Right cardiac atrium (tissue), 5 donors: ENCODE measurements at places on chromosomes 1 and 21. TPM values are rescaled to one million over a fixed set of nuclear protein-coding genes. Genes with fewer than 3 reads are reported as not detected.

PLPPR4 gene
- 0.28 TPM for total RNA-seq

SFN gene
- 0.24 TPM for total RNA-seq

DNA sequence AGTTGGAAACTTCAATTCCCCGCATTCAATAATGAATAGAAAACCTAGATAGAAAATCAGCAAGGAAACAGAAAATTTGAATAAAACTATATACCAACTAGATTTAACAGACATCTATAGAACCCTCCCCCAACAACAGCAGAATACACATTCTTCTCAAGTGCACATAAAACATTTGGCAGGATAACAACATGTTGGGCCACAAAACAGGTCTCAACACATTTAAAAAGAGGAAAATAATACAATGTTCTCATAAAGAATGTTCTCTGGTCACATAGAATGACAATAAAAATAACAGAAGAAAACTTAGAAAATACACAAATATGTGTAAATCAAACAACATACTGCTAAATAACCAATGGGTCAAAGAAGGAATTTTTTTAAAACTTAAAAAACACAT is 24.9 kb downstream of the ITGB3BP start:
- DNase-seq = no peak

DESI2 gene
- 25.5 TPM for total RNA-seq

DNA sequence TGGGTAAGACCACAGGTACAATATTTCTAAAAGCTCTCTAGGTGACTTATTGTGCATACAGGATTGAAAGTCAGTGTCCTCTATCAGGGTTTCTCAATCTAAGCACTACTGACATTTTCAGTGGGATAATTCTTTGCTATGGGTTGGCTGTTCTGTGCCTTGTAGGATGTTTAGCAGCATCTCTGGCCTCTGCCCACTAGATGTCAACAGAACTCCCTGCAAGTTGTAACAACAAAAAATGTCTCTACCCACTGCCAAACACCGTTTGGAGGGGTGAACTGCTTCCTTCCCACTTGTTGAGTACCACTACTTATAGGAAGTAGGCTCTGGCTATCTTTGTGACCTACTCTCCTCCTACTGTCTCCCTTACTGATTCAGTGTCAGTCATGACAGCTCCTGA is 90.1 kb upstream of the ZRANB2 start:
- DNase-seq = no peak

GRCh38 chr1:94418664-94419655 is 771 bp downstream of the ABCD3 start:
- peak; percentile 86 for DNase-seq

- DNase-seq = peak; percentile 82
Measured at GRCh38 chr1:179817789-179818188, 59.8 kb downstream of the TOR1AIP2 start.

RGS13 gene
- total RNA-seq = not detected

DNA sequence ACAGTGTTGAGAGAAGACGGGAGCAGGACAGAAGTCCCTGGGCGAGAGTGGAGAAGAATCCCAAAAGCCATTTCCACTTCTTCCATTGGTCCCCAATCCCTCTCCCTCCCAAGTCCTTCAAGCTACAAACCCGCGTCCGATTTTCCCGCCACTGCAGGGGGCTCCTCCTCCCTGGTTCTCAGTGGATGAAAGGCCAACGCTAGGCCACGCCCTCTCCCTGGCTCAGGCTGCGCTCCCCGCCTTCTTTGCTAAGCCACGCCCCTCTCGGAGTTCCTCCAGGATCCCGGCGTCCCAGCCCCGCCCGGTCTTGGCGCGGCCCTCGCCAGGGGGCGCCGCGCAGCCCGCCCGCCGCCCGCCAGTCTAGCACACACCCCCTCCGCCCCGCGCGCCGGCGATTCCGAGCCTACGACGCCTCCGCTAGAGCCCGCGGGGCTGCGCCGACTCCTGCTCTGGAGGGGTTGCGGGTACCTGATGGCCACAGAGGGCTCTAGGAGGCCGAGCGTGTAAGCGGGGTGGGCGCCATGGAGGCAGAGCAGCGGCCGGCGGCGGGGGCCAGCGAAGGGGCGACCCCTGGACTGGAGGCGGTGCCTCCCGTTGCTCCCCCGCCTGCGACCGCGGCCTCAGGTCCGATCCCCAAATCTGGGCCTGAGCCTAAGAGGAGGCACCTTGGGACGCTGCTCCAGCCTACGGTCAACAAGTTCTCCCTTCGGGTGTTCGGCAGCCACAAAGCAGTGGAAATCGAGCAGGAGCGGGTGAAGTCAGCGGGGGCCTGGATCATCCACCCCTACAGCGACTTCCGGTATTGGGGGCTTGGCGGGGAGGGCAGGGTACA is at the start of gene HCN3:
Gene HCN3 (plus strand): TSS at position 394 of the 832 bp plus-strand sequence. CDS start 128 bp downstream, at position 522.
- DNase-seq = peak; percentile 98

PARP1 gene
- 54.0 TPM for total RNA-seq

- no peak for DNase-seq
Measured at GRCh38 chr1:185345913-185346720, 29.1 kb upstream of the IVNS1ABP start.

DNA sequence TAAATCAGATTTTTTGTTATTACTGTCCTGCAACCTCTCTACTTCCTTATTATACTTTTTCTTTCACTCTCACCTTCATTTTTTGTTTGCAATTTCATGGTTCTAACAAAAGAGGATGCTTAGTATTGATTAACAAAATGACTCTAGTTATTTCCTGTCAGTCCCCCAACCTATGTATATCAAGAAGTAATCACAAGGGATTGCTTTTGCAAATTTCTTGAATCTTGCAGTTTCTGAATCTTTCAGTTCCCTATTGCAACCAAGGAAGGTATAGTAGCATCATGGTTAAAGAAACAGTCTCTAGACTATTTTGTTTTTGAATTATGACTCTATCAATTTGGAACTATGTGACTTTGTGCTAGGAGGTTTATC is 446.9 kb downstream of the NEGR1 start:
- DNase-seq = no peak

RGS18 gene
- 1.4 TPM for total RNA-seq

GRCh38 chr1:61125263-61125662 is 42.9 kb downstream of the NFIA start:
- DNase-seq = no peak

TENT5C gene
- 31.1 TPM for total RNA-seq

- no peak for DNase-seq
Measured at GRCh38 chr21:22880573-22880972, 1882.4 kb downstream of the NCAM2 start.

GRCh38 chr1:221891708-221892107 is 149.8 kb upstream of the DUSP10 start:
- no peak for DNase-seq

DNA sequence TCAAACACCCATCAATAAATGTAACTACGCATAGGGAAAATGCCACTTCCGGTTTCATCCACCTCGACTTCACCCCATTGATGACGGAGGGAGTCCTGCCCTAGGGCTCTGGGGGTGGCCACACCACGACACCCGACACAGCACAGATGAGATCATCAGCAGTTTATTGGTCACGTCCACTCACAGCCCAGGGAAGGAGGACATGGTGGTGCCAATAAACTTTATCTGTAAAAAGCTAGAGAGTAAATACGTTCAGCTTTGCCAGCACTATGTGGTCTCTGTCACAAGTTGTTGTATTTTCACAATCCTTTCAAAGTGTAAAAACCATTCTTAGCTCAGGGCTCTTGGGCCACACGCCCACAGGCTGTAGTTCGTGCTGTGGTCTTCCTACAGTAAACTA is 16.3 kb downstream of the SETD4 start:
- DNase-seq = no peak

- no peak for DNase-seq
Measured at GRCh38 chr1:234712891-234713305, 102.9 kb upstream of the IRF2BP2 start.

GPATCH2 gene
- total RNA-seq = 9.0 TPM

ZNF648 gene
- not detected for total RNA-seq

PADI2 gene
- 0.17 TPM for total RNA-seq

- DNase-seq = no peak
Measured at GRCh38 chr1:179047636-179047997, 21.9 kb downstream of the FAM20B start.

DNA sequence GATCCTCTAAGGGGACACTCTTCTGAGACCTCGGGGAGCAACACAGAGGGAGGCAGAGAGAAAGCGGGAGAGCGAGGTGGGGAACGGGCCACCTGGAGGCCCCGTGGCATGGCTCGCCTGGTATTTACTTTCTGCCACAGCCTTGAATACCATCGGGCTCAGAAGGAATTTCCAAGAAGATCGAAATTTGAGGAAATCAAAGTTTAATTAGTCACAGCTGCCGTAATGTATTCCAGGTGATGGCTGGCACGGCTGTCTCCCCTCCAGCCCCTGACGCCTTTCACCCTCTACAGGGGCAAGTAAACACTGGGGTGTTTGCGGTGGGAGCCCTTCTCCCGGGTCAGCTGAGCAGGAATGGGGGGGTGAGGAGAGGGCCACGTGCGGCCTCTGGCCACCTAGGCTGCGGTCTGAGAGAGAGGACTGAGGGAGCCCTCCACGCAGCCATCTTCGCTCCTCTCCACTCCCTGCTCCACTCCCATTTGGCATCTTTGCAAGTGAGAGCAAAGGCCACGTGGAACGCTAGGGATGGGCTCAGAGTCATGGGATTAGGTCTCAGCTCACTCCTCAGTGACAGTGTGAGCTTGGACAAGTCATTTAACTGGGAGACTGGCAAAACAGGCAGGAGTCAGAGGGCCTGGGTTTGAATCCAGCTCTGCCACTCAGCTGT is 125.2 kb downstream of the SYF2 start:
- no peak for DNase-seq

CSMD2 gene
- total RNA-seq = 0.47 TPM

- no peak for DNase-seq
Measured at GRCh38 chr1:60265560-60266535, 192.3 kb upstream of the C1orf87 start.
